ENCODE measurements at places on chromosomes 1 and 21. TPM values are rescaled to one million over a fixed set of nuclear protein-coding genes. Genes with fewer than 3 reads are reported as not detected.

The NEK7 gene
- 79.6 TPM for total RNA-seq

- no peak overlapping the region for H3K4me3 ChIP-seq
- H3K27me3 ChIP-seq, result peaks cover 24% of the 10 kb centered on the region
- no peaks in the 10 kb centered on the region for H3K4me1 ChIP-seq
- DNase-seq, result no peak
- no peaks in the 10 kb centered on the region for H3K36me3 ChIP-seq
Observed at GRCh38 chr1:160154790-160155189, 3.4 kb downstream of the ATP1A4 start.

- no peak overlapping the region for H3K4me3 ChIP-seq
- H3K27me3 ChIP-seq, result peaks cover 2% of the 10 kb centered on the region
- H3K36me3 ChIP-seq, result no peaks in the 10 kb centered on the region
- H3K4me1 ChIP-seq, result no peaks in the 10 kb centered on the region
- no peak for DNase-seq
Observed at GRCh38 chr1:229119161-229119560, 151.8 kb upstream of the RAB4A start.

DNA sequence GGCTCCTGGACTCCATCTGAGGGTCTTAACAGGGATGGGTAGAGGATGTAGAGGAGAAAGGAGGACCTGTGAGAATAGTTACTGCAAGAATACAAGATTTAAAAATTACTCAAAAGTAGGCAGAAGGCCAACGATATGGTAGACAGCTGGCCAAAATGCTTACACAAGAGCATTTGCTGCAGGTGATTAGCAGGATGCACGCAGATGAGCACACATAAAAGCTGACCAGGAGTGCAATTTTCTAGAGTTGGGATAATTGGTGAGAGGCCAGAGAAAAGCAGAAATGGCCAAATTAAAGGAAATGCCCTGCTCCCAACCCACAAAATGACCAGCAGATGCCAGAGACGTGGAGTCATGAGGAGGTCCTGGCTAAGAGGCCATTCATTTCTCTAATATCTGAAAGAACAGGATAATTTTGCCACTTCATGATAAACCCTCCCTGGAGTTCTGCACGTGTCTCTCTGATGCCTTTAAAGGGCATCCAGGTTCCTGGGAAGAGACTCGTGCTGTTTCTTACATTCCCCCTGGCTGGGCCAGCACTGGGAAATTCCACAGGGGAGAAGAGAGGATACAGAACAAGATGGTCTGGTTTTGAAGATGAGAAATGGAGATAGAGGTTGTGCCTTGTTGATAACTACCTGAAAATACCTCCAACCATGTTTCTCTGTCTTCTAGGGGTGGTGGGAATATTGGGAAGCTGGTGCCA, 62.3 kb upstream of the KCNA3 start:
- DNase-seq, result no peak
- H3K4me1 ChIP-seq, result no peaks in the 10 kb centered on the region
- H3K27ac ChIP-seq, result no peak overlapping the region
- H3K4me3 ChIP-seq, result no peak overlapping the region

DNA sequence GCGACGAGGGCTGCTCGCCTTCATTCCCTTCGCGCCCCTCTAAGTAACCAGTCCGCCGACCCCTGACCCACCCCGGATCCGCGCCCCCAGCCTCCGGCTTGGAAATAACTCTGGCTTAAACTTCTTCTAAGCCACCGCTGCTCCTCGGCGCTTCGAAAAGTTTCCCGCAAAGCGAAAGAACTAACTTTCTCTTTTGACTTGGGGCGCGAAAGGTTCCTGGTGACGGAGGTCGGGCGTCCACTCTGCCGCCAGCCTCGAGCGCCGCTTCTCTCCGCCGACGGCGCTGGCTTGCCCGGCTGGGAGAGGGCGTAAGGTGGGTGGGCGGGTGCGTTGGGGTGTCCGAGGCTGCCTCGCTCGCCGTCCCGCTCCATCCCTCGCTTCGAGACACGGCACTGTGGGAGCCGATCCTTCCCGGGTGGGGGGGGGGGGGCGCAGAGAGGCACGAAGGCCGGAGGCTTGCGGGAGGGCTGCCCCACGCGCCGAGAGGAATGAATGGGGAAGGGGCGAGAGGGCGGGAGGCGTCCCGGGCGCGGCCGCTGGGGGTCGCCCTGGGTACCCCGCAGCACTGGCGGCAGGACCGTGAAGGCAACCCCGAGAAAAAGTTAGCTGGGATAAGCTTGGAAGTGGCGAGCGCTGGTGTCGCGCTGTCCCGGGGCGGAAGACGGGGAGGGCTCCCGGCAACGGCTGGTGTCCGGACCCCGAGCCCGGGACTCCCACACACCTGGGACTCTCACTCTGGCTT, 569 bp downstream of the ATF3 start:
- H3K27me3 ChIP-seq, result peaks cover 35% of the 10 kb centered on the region
- peak overlapping the region; percentile 95 for H3K4me3 ChIP-seq
- H3K27ac ChIP-seq, result peak overlapping the region; percentile 91
- peaks cover 58% of the 10 kb centered on the region for H3K4me1 ChIP-seq
- H3K36me3 ChIP-seq, result peaks cover 29% of the 10 kb centered on the region

GRCh38 chr21:33451634-33452071, 28.1 kb downstream of the TMEM50B start:
- H3K27me3 ChIP-seq, result no peaks in the 10 kb centered on the region
- DNase-seq, result no peak
- H3K4me3 ChIP-seq, result no peak overlapping the region
- H3K4me1 ChIP-seq, result peaks cover 1% of the 10 kb centered on the region
- H3K36me3 ChIP-seq, result peaks cover 6% of the 10 kb centered on the region
- H3K27ac ChIP-seq, result no peak overlapping the region

- no peak overlapping the region for H3K4me3 ChIP-seq
- H3K27me3 ChIP-seq, result no peaks in the 10 kb centered on the region
- no peak for DNase-seq
Observed at GRCh38 chr1:118960567-118961136, 27.5 kb downstream of the TBX15 start.

DNA sequence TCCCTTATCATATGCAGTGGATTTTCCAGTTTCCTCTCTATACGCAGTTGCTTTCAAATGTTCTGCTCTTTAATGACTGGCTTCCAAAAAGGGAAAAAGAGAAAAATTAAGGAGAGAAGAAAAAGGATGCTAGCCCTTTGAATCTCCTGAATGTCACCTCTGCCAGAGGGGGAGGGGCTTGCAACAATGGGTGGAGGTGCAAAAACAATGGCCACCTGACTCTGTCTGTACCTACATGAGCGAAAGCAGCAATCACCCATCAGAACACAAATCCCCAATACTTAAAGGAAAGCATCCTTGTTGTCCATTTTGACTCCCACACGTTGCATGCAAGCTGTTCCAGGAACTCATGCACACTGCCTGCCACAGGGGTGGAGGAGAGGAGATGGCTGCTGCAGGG, 61.2 kb downstream of the CCDC30 start:
- no peak overlapping the region for H3K27ac ChIP-seq
- peaks cover 14% of the 10 kb centered on the region for H3K36me3 ChIP-seq
- peaks cover 16% of the 10 kb centered on the region for H3K4me1 ChIP-seq
- no peak for DNase-seq
